Heart left ventricle (tissue), 16 donors: ENCODE measurements at places on chromosomes 1 and 21. TPM values are rescaled to one million over a fixed set of nuclear protein-coding genes. Genes with fewer than 3 reads are reported as not detected.

DNA sequence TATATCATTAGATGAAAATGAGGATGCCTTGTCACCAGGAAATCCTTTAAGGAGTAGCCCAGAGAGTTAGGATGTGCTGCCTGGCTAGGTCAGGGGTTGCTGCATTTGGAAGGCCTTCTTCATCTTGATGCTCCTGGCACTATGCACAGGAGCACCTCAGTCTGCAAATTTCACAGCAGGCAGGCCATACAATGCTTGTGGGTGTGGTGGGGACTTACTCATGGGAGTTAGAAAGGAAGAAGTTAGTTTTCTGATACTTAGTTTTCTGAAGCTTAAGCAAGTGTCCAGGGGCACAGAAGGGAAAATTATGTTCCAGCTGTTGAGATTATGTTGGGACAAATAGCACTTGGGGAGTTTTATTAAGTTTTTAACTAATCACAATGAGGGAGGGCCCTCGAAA lies 11.4 kb downstream of the HLX start:
- DNase-seq, result no peak

- no peak for DNase-seq
Observed at GRCh38 chr1:183263886-183264602, 78.0 kb downstream of the LAMC2 start.

Gene DNAH14
- 2.3 TPM for total RNA-seq

- DNase-seq, result peak; percentile 42
Observed at GRCh38 chr1:3459051-3459908, 4.8 kb downstream of the ARHGEF16 start.

Gene PEAR1
- total RNA-seq, result 6.3 TPM
